ENCODE measurements at places on chromosomes 6 and 20.

DNA sequence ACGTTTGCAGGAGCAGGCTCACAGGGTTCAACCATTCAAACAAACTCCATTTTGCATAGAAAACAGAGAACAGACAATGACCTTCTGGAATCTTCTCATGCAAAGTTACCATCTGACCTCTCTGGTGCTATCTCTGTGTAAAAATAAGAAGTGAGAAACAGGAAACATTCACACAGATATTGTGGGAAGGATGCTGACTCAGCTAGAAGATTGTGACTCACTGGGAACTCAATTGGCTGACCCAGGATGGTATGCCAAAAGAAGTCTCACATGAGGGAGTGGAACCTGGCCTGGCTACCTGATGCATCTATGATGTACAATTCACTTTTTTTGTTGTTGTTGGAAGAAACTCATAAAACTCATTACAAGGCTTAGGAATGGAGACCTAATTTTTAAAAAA lies 61.1 kb upstream of the TBX18 start:
- DNase-seq, result no peak

- DNase-seq, result no peak
Observed at GRCh38 chr6:135231469-135231844, 50.3 kb downstream of the MYB start.

- DNase-seq, result no peak
Observed at GRCh38 chr6:133368664-133369063, 127.5 kb downstream of the EYA4 start.

DNA sequence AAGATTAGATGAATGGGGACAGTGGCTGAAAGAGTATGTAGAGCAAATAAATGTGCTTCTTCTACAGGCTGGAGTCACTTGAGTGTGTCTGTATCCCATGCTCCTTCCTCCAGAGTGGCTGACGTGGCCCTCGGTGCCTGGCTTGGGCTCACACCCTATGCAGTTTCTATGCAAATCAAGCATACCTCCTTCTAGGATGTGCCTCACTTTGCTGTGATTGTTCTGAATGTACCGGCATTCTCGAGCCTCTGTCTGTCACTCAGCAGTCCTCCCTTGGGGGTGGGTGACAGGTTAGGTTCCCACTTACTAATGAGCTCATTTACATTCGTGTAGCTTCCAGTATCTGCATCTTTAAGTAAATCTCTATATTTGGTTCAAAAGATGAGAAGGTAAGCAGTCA lies 55.1 kb upstream of the HDDC2 start:
- no peak for DNase-seq

- no peak for DNase-seq
Observed at GRCh38 chr6:122861594-122861993, 72.5 kb downstream of the SMPDL3A start.

DNA sequence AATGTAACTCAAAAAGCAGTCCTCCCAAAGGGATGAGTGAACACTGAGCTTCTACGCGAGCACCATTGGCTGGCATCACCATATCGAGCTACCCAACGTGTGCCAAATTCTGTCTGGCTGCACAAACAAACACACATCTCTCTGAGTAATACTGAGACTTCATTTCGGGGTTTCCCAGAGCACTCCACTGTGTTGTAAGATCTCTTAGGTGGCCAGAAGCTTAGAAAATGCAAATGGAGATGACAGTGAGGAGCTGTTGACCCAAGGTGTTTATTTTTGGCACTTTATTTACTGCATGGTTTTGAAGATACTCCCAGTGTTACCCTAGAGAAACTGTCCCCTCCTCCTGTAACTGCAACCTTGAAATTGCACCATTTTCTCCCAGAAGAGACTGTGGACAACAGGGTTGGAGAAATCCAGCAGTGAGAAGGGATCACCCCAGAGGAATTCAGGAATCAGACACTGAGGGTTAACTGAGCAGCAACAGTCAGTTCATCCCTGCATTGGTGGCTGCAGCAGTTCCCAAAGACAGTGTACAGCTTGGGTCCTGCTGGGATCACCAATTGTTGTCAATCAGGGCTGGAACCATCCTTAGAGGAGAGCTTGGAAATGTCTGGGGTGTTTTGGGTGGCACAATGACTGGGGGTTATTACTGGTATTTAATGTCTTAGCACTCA lies 1.0 kb upstream of the RIPOR2 start:
- DNase-seq, result peak; percentile 55

DNA sequence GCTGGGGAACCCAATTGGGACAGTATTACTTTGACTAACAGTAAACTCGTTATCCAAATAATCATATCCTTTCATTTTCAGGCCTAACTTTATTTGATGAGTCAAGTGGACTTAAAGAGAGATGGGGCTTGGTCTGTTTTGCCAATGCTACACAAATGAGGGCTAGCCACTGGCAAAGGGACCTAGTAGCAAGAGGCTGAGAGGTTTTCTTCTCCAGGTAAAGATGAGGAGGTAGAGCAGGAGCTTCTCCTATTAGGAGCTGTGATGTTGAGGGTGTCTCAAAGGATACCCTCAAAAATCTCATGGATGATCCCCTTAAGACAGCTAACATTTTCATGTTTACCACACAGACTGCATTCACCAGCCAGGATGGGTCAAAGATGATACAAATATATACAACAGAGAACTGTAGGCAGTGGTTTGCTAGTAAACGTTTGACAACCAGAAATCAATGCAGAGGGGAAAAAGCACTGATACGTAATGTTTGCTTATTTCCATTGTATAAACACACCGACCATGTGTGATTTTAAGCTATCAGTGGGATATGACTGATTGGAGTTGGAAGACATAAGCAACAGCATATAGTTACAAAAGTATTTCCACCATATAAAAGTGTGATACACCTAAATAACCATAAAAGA lies 153.3 kb downstream of the IBTK start:
- DNase-seq, result no peak

DNA sequence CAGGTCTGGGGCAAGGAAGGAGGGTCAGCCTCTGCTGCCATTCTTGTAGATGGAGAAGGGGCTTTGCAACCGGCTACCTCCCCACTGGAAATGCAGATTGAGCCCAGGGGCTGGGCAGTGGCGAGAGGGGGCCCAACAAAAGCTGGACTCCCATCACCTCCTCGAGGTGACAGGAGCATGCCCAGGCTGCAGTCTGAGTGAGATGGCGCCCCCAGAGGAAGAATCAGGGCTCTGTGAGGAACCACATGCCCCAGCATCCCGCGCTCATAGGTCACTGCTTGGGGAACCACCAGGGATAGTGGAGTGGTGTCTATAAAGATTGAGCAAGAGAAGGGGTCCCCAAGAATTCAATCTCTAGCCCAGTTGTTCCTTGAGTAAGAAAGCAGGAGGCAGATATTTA lies 31.6 kb upstream of the NEDD9 start:
- DNase-seq, result no peak

DNA sequence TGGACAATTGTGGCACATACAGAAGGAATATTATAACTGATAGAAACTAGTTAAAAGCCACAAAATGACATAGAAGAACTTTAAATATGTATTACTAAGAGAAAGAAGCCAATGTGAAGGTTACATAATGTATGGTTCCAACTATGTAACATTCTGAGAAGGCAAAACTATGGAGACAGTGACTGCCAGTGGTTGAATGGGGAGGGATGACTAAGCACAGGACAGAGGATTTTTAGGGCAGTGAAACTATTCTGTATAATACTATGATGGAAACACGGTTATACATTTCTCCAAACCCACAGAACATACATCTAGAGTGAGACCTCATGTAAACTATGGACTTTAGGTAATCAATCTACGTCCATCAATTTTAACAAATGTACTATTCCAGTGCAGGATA lies 22.4 kb downstream of the SYNCRIP start:
- no peak for DNase-seq

GRCh38 chr6:30781743-30782424 lies 37.5 kb upstream of the IER3 start:
- DNase-seq, result peak; percentile 36

GRCh38 chr6:11033825-11034224 lies 10.3 kb downstream of the ELOVL2 start:
- DNase-seq, result no peak

DNA sequence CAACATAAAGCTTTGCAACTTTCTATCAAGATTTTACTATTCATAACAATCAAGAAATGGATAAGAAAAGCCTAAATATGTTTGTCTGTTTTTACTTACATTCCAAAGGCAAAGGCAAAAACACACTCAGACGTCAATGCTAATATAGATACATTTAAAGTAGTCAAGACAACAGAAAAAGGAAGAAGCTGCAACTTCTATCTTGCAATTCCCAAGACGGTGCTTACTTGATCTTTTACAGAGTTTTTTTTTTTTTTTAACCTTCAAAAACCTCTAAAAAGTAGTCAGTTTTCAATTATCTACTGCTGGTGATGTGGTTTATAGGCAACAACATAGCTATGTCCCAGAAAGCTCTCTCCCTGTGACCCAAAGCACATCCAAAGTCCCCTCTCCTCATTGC lies 58.1 kb downstream of the EPB41L2 start:
- DNase-seq, result no peak

DNA sequence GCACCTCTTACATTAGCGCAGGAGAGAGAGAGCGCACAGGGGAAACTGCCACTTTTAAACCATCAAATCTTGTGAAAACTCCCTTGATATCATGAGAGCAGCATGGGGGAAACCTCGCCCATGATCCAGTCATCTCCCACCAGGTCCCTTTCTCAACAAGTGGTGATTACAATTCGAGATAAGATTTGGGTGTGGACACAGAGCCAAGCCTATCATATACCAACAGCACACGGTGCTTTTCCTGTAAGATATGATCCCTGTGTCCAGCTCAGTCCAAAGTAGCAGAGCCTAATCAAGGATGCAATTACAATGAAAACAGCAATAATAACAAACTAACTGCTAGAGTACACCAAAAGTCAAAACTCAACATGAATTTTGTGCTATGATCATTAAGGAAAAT lies 148.7 kb upstream of the TCF21 start:
- DNase-seq, result no peak

DNA sequence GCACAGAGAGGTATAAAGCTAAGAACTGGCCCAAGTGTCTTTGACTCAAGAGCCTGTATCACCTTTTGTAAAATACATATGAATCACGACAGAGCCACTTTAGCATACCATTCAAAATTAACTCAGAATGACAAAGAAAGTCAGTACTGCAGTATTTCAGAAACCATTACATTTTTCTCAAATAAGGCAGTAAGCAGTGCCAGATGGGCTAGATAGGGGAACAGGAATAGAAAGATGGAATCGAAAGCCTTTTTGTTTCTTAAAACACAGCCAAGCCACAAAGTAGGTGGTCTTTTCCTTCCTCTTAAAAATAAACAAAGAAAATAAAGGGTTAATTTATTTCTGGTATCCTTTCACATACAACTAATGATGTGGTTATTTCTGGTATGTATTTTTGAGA lies 10.3 kb downstream of the CLDN20 start:
- DNase-seq, result no peak

DNA sequence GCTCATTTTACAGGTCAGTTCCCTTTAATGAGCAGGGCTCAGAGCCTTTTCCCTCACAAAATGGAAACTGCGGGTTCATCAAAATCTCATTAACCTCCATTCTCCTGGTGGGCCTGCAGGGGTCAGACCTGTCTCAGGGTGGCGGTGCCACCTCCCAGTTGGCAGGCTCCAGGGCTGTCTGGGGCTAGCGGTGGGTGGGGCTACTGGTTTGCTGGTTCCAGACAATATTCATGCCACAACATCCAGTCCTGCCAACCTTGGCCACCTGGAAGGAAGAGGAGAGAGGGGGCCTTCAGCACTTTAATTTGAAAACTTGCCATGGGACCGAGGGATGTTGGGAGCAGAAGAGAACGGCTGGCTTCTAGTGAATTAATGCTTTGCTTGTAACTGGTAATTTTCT lies 41.9 kb upstream of the CTNNBL1 start:
- DNase-seq, result no peak

GRCh38 chr6:14738933-14739332 lies 506.9 kb upstream of the JARID2 start:
- no peak for DNase-seq

DNA sequence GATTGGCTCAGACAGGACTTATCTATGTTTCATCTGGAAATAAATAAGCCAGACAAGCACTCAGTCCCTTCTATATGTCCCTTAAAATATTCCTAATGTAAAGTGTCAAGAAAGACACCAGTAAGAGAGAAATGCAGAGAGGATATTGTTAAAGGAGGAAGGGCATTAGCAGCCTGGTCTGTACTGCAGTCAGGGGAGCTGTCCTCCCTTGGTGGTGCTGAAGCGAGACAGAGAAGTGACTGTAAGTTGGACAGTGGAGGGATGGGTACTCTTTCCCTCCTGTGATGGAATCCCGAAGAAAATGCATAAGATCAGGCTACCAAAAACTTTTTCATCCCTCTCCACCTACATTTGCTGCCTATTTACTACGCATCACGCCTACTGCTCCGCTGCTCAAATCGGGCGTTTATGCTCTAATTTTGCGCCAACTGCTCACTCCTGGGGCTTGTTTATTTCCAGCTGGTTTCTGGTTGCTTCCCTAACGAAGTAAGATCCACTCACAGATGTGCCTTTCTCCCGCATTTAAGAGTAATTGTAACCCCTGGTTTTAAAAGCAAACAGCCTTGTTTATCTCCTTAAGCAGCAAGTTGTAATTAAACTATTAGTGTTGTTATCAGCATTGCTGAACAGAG lies 35.2 kb downstream of the PHACTR1 start:
- DNase-seq, result no peak

DNA sequence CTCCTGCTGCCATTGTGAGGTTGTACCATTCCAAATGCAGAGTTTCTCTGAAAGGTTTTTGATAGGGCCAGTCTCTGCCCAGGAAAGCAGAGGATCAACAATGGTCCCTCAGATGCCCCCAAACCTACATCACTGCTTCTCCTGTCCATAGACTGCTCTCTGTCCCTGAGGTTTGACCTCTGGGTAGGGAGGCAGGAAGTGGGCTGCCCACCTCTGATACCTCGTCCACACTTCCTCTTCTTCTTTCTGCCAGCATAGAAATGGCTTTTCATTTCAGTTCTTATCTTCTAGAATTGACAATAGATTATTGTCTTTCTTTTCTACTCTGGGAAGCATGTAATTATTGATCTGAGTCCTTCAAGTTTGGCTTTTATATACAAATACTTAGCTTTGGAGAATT lies 170.6 kb downstream of the TRMT11 start:
- no peak for DNase-seq

GRCh38 chr20:32224463-32224862 lies 16.8 kb downstream of the POFUT1 start:
- DNase-seq, result no peak

- DNase-seq, result no peak
Observed at GRCh38 chr6:161195386-161195785, 78.5 kb downstream of the AGPAT4 start.

DNA sequence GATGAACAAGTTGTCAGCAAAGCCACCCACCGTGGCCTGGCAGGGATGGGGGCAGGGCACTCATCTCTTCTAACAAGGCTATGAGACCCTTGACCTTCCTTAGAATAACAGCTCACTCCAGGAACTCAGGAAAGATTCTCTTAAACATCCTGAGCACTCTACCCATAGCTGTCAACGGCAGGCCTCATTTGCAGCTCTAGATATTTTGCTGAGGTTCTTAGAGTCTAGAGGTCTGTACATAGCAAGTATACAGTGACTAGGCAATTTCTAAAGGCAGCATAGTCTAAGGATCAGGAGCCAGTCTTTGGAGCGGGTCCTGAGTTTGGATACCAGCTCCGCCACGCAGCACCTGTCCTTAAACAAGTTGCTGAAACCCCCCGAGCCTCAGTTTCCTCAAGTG lies 11.7 kb downstream of the TRERF1 start:
- DNase-seq, result no peak

- DNase-seq, result no peak
Observed at GRCh38 chr6:37015532-37015931, 10.1 kb downstream of the FGD2 start.

Measured in activated T-cell treated with anti-CD3 and anti-CD28 coated beads, Interleukin-2, amount 50 U/mL, for 1 hour (primary cell).